ENCODE measurements at places on chromosomes 7 and 10.

- no peak for DNase-seq
Measured at GRCh38 chr7:107614425-107614824, 34.4 kb downstream of the BCAP29 start.

DNA sequence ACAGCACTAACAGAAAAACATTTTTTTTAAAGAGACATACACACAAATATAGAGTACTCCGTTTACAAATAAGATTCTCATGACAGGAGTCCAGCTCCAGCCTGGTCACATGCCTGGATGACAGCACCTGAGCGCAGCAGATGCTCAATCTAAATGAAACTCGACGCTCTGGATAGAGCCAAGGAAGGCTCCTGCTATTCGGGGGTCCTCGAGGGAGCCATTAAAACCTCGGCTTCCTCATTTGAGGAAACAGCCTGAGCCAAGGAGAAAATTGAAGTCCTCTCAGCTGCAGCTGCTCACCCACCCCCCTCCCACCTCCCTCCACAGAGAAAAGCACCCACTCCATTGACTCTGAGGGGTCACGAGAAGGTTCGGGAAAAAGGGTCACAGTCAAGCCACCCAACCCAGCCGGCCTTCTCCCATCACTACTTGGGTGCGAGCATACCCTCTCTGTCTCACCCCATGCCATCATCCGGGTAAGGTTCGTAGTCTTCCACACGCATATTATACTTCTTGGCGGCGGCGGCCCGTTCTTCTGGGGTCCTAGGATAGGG, 673 bp downstream of the NDUFB8 start:
- DNase-seq, result no peak

DNA sequence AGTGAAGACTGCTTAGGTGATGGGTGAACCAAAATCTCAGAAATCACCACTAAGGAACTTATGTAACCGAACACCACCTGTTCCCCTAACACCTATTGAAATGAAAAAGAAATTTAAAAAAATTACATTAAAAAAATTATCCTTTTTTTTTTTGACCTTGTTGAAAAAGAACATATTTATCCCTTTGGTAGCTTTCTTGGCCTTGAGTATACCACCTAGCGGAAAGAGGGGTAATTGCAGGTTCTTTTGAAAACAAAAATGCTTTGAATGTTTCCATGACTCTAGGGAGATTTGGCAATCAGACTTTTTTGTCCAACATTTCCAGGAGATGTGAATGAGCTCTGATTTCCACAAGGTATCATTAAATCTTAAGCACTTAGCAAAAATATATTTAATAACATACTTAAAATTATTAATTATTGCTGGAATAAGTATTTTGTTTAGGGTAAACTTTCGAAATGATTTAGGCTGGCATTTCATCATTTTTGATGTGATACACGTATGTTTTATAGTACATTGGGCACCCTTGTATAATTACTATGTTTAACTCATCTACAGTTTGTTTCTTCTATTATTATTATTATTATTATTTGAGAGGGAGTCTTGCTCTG, 47.0 kb upstream of the ELMO1 start:
- no peak for DNase-seq

DNA sequence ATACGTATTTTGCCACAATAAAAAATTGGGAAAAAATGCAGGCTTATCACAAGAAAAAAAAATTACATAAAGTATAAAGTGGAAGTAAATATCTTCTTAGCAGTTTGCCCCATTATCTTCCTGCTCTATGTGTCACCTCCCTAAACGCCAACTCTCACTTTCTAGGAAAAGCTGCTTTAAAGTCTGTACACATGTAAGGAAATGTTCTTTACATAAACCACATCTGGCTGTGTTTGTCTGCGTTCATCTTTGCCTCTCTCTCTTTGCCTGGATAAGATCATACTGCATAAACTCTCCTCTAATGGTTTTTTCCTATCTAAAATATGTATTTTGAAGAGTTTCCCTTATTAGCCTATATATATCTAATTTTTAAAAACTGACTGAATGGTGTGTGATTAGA, 23.0 kb upstream of the UMAD1 start:
- no peak for DNase-seq

DNA sequence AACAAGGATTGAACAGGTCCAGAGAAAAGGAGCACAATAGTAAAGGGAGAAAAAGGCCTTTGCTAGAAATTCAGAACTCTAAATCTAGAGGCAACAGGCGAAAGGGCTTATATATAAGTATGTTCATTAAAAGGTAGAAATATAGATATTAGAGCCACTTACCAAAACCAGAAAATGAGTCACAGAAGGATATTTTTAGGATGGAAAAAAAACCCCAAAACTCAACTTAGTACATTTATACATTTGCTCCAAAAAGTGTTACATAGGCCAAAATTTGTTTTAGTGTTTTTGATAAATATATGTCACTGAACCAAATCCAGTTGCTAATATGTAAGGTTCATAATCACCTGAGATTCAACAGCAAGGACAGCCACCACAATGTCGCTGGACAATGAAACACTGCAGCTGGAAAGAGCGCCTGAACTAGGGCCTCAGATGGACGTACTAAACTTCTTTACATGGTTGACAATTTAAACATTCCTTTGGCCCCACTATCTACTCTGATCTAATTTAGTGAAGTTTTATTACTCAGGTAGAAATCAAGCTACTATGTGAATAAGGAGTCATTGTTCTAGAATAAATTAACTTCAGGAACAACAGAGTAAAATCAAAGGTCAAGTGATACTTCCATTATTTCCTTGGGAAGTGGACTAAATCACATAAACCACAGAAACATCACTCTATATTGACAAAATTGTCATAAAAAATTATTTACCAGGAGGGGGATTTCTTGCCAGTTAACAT, 10.9 kb downstream of the FAM3C start:
- DNase-seq, result no peak

DNA sequence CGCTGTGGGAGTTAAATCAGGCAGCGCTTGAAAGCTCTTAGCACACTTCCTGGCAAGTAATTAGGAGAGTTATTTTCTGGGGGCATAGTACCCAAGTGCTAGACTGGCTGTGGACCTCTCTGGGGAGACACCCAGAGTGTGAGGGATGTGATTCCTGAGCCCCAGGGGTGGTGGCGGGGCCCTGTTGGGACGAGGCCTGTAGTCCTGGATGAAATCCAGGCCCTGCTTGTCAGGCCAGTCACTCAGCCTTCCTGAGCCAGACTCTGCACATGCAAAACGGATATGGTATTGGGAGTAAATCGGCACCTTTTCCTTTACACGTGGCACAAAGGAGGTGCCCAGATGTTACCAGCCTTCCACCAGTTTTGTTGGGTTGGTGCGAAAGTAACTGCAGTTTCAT, 31.2 kb downstream of the TRRAP start:
- no peak for DNase-seq

GRCh38 chr10:95783741-95784140, 27.8 kb downstream of the ENTPD1 start:
- no peak for DNase-seq

DNA sequence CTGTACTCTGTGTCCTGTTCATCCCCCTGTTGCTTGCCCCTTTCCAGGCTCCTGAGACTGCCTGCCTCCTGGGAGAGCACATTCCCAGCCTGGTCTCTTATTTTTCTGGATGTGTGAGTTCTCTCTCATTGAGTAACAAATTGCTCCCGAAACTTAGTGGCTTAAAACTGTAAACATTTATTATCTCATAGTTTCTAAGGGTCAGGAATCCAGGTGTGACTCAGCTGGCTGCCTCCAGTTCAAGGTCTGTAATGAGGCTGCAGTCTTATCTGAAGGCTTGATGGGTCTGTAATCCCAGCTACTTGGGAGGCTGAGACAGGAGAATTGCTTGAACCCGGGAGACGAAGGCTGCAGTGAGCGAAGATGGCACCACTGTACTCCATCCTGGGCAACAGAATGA, 53.6 kb upstream of the PRR15 start:
- DNase-seq, result no peak

GRCh38 chr7:10934292-10934691, 39.4 kb upstream of the PHF14 start:
- DNase-seq, result no peak

DNA sequence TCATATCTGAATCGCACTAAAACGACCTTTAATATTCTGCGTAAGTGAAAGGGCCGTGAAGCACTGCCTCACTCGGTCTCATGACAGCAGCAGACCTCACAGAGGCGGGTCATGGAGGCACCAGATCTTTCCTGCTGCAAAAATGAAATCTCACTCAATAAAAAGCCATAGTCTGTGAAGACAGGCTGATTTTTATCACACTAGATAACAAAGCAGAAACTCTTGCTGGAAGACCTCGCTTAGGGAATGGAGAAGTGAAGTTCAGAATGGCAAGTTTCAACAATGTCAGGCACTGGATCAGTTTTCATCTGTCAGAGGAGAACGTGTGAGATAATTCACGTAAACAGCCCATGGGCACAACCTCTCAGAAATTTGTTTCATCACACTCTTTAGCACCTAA, 8.0 kb downstream of the SEPHS1 start:
- no peak for DNase-seq

DNA sequence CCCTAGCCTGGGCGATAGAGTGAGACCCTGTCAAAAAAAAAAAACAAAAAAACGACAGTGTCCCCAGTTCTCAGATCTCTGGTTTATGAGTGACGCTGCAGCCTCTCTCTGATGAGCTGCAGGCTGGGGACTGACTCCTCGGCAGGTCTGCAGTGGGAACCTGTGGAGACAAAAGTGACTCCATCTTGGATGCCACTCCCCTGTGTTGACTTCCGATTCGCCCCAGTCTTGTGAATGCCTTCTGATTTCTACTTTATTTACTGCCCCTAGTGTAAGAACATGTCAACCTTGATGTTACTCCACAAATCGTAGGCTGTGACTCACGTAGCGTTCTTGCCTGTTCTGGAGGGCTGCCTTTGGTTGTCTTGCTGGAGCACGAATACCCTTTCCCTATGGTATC, 6.2 kb downstream of the TACR2 start:
- DNase-seq, result no peak

Data from esophagus squamous epithelium (tissue), 5 donors.